ENCODE measurements at places on chromosomes 5 and 9. TPM values are rescaled to one million over a fixed set of nuclear protein-coding genes. Genes with fewer than 3 reads are reported as not detected.

DNA sequence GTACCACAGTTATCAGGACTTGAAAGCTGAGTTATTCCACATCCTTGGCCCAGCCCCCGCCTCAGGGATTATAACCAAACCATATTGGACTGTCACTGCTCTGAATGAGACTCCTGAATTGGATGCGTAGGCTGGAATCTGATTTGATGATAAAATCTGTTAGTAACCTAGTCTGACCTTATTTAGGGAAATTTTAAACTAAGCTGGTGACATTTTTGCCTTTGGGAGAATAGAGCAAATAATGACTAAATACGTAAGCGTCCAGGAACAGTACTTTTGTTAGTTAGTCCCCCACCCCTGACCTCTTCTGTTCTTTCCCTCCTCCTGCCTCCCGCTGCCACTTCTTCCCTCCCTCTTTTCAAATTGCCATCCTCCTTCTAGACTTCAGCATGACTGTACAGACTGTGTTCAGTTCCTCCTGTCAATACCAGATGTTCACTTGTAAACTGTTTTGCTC is 92.6 kb downstream of the TLE4 start:
- no peak for DNase-seq

DNA sequence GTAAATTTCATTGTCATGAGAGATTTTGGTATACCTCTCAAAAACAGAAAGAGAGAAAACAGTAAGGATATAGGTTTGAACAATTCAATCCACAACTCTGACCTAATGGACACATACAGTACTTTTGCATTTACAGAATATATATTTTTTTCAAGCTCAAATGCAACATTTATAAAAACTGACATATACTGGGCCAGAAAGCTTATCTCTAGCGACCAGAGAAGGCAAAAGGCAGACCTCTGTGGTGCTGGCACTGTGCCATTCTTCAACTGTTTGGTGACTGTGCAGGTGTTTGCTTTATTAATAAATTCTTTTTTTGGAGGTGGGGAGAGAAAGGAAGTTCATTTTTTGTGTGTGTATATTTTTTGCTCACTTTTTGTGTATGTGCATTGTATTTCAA is 6.0 kb upstream of the PLAC8L1 start:
- DNase-seq: no peak

DNA sequence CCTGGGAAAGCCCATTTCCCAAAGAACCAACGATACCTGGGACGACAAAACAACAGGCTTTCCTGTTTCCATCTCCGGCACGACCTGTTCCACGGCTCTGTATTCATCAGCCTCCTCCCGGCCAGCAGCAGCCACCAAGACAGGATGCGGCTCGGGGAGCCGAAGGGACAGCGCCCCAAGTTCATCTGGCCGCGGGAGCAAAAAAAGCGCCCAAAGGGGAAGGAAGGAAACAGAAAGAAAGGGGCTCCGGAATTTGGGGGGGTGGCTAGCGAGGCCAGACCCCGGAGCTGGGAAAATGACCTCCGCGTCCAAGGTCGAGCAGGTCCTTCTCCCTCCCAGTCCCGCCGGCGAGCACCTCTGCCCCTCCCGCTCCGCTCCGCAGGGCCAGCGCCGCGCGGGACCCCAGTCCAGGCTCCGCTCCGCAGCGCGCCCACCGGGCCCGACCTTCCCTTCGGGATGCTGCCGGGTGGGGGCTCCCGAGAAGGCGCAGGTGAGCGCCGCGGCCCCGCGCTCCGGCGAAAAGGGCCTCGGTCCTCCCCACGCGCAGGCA is 608 bp downstream of the ELOVL7 start:
- DNase-seq: no peak

DNA sequence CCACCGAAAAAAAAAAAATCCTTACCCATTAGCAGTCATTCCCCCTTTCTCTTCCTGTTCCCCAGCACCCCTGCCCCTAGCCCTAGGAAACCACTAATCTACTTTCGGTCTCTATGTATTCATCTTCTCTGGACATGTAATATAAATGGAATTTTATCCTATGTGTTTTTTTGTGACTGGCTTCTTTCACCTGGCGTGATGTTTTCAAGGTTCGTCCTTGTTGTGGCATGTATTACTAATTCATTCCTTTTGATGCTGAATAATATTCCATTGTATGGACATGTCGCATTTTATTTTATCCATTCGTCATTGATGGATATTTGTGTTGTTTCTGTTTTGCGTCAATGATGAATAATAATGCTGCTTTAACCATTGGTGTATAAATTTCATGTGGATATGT is 42.8 kb upstream of the SH3GL2 start:
- DNase-seq: no peak

DNA sequence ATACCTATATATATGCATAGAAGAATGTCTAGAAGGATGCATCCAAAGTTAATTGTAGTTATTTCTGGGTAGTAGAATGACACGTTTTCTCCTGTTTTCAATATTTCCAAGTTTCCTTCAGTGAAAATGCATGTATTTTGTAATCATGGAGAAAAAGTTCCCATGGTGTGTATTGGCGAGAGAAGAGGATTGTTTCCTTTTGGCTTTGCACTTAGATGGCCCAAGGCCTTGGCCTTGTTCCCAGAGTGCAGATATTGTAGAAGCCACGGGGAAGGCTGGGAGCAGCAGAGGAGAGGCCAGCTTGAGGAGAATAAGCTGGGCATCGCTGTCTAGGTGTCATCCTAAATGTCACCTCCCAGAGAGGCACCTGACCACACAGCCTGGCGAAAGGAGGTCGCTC is 44.0 kb downstream of the IRF1 start:
- DNase-seq: no peak

GRCh38 chr5:4758996-4759395 is 381.1 kb upstream of the ADAMTS16 start:
- no peak for DNase-seq

DNA sequence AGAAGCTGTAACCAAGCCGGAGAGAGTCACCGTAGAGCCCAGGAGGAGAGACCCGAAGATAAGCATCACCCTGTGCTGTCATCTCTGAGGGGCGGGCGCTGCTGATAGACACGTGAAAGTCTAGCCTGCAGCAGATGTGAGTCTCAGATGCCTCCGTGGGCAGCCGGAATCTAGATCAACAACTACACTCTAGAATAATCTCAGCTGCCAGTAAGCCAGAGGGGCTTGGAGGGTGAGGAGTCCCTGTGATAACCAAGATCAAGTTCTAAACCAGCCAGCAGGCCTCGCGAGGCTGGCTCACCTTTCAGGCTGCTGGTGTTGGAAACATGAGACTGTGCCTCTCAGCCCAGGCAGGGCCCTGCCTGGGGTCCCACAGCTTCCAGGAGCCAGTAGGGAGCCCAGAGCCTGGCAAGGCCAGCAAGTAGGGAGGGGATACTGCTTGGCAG is 54.1 kb downstream of the DAPK1 start:
- DNase-seq: no peak

GRCh38 chr9:94772144-94772543 is 45.6 kb downstream of the AOPEP start:
- no peak for DNase-seq

- DNase-seq: no peak
Observed at GRCh38 chr9:112809906-112810305, 59.3 kb downstream of the SNX30 start.

GRCh38 chr5:116075191-116075831 is 9.5 kb upstream of the COMMD10 start:
- no peak for DNase-seq

- no peak for DNase-seq
Observed at GRCh38 chr5:38673671-38674071, 117.2 kb upstream of the LIFR start.

DNA sequence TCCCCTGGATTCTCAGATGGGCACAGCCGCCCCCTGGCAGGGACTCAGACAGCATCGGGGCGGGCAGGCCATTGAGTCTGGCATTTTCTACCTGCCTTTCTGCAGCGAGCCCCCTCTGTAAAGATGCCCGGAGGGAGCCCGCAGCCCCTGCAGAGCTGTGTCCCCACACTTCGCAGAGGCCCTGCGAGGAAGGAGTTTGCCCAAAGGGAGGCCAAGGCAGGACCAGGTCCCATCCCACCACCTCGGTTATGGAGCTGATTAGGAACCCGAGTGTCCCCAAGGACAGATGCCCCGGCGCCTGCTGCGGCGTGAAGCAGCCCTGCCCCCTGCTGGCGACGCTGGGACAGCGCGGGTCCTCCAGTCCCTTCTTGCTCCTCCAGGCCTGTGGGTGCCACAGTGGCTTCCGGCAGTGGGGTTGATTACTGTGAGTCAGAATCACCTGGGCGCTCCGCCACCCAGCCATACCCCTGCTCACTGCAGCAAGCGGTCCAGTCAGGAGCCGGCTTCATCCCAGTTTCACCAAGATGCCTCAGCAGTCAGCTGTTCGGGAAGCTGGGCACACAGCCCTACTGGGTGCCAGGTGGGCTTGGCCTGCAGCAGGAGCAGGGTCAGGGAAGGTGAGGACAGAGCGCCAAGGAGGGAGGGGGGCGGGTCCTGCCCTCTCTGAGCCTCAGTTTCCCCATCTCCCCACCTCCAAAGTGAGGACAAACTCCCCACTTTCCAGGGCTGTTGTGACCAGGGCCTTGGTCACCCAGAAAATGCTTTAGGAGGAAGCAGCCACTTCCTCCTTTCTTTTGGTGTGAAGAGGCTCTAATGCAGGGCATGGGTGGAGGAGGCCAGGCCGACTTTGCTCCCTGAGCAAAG is 117.2 kb downstream of the RXRA start:
- DNase-seq: no peak

- no peak for DNase-seq
Observed at GRCh38 chr5:155735388-155735787, 591.6 kb upstream of the SGCD start.

DNA sequence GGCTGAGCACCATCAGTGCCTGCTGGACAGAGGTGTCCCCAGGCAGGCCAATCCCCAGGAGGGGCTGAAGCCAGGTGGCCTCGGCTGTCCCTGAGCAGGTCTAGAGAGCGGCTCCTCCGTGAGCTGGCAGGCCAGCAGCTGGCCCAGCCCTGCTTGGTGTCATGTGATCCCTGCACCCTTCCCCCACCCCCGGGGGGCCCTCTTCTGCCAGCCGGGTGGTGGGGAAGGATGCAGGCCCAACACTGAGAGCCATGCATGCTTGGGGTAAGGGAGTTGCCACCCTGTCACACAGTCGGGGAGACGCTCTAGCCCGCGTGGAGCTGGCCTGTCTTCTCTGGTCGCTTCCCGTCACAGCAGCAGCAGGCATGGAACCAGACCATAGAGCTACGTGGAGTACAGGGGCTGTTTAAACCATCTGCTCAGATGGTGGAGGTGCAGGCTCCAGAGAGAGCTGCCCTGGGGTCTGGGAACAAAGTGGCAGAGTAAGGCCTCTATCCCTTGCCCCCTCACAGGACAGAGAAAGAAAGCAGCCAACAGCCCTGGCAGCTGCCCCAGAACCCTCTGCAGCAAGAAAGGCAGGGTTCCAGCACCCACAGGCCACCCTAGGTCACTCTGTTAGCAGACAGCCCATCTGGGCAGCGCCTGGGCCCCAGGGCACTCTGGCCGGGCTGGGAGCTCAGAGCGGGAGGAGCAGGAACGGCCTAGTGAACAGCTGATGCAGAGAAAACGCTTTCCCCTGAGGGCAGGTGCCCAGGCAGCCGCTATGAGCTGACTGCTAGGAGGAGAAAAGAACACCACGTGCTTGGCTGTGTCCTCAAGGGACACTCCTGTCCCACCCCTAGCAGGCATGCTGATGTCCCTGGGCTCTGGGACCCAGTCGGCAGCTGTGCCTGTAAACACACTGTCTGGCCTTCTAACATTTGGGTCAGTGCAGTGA is 6.8 kb downstream of the RALGDS start:
- no peak for DNase-seq

GRCh38 chr9:111187376-111187775 is 142.6 kb downstream of the OR2K2 start:
- no peak for DNase-seq

- no peak for DNase-seq
Observed at GRCh38 chr9:135908093-135908753, 877 bp upstream of the CAMSAP1 start.

GRCh38 chr9:129282272-129282671 is 104.2 kb upstream of the IER5L start:
- no peak for DNase-seq

GRCh38 chr5:65734921-65735320 is 12.9 kb downstream of the NLN start:
- no peak for DNase-seq

- DNase-seq: no peak
Observed at GRCh38 chr9:133160742-133161546, 2.8 kb downstream of the GBGT1 start.

- DNase-seq: no peak
Observed at GRCh38 chr5:14183187-14183939, 40.2 kb downstream of the TRIO start.

- no peak for DNase-seq
Observed at GRCh38 chr5:34804913-34805312, 34.1 kb upstream of the TTC23L start.

DNA sequence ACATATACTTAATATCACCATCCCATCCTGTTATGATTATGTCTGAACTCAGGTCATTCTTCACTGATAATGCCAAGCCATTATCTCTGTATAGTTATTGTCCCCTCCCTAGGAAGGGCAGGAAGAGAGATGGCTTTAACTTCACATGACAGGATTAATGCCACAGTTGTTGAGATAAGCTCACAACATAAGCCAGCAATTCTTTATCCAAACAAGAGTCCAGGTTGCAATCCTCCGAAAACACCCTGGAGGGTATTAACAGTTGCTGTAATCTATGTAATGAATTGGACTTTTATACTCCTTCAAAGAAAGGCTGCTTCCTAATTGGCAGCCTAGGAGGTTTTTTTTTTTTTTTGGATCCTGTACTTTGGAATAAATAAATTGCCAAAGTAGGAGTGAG is 779.4 kb downstream of the SEMA5A start:
- no peak for DNase-seq

GRCh38 chr9:34651876-34652601 is at the start of gene IL11RA:
Gene IL11RA (plus strand): TSS chr9:34652185. CDS start chr9:34655218, 3,033 bp downstream.
- DNase-seq: no peak

GRCh38 chr9:110606179-110606790 is 26.7 kb upstream of the SVEP1 start:
- no peak for DNase-seq

DNA sequence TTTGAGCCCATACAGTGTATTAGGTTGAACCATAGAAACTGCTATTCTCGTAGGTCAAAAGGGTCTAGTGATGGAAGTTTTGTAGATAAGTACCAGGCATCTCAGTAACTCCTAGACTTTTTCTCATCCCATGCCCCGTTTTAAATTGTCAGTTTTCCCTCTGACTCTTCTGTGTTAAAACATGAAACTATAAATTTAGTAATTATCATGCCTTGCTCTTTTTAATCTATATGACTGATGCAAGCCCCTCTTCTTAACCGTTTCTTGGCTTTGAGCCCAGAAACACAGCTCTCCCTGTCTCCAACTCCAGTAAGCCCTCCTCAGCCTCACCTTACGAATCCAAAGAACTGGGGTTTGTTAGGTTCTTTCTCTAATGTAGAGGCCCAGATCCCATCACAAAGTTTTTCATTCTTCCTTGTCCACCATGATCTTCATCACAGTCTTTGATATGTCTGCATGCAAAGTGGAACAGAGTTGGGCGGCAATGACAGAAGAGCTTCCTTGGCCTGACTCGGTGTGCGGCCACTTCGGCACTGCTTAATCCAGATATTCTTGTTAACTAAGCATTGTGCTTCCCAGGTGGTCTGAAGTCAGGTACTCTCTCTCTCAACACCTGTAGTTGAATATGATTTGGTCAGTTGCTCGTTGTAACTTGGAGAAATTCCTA is 21.1 kb downstream of the RGMB start:
- no peak for DNase-seq

CTSV gene
- 1.9 TPM for polyA plus RNA-seq

ALDH1A1 gene
- polyA plus RNA-seq: 288 TPM

TPPP gene
- 3.4 TPM for polyA plus RNA-seq

FAM169A gene
- 20.0 TPM for polyA plus RNA-seq

CNTFR gene
- 90.7 TPM for polyA plus RNA-seq

CD180 gene
- 1.2 TPM for polyA plus RNA-seq

ARL14EPL gene
- polyA plus RNA-seq: not detected

WDR31 gene
- 2.8 TPM for polyA plus RNA-seq

DBH gene
- 2.1 TPM for polyA plus RNA-seq

NR5A1 gene
- not detected for polyA plus RNA-seq

KCNIP1 gene
- polyA plus RNA-seq: 11.0 TPM

SPATA31E1 gene
- not detected for polyA plus RNA-seq

Data from left renal pelvis (tissue), 4 donors.